ENCODE measurements at places on chromosomes 16 and 17.

DNA sequence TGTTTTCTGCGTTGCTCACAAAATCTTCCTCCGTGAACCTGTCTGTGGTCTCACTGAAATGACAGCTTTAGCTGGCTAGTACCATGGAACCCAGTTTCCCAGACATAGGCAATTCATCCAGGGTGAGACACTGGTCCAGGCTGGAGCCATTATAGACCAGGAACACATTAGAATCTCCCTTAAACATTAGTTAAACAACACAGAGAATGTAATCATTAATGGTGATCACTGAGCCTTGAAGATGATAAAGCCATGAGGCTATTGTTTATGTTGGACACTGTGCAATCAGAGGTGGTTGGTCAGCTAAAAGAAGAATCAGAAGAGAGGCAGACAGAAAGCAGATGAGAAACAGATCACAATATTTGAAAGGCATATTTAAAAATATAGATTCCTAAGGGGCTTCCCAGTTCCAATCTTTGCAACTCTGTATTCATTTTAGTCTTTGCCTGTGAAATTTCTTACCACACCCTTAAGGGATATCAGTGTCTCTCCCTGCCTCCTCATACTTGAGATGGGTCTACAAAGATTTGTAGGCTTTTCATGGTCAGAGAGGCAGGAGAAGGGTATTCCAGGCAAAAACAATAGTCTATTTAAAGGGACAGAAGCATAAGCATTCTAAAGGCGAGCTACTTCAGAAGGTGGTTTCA is 317.9 kb downstream of the MAP2K6 start:
- DNase-seq, result no peak

DNA sequence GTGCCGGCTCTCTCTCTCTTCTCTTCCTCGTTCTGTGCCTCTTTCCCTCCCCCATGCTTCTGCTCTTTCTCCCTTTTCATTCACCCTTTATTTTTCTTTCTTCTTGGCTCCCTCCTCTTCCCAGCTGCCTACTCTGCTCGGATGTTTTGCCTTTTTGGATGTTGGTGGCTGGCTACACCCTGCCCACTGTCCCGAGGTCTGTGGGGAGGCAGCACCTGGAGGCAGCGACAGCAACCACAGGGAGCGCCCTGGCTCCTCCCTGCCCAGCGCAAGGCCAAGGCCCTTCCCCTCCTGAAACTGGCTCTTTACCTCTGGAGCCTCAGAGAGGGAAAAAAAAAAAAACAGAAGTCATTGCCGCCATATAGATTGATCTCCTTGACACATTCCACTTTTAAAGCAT is 20.0 kb downstream of the CLUAP1 start:
- DNase-seq, result no peak

DNA sequence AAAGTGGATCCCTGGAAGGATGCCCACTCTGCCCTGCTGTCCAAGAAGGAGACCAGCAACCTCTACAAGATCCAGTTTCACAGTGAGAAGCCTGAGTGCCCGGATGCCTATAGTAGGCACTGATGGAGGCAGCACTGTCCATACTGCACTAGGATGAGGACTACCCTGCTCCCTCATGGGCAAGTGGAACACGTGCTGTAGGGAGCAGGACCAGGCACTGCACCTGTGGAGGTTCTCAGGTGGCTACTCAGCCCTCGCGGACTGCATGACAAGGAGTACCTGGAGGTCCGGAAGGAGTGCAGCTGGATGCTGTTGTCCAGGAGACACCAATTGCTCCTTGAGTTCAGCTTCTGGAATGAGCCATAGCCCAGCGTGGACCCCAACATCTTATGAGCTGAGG is 146.1 kb upstream of the NLRP1 start:
- DNase-seq, result no peak

- DNase-seq, result no peak
Observed at GRCh38 chr16:12737563-12737962, 66.1 kb downstream of the CPPED1 start.
